Fibroblast of the conjunctiva (primary cell): ENCODE measurements at places on chromosomes 1 and 21.

GRCh38 chr1:54360165-54361005 lies 45.8 kb downstream of the SSBP3 start:
- no peak for DNase-seq

DNA sequence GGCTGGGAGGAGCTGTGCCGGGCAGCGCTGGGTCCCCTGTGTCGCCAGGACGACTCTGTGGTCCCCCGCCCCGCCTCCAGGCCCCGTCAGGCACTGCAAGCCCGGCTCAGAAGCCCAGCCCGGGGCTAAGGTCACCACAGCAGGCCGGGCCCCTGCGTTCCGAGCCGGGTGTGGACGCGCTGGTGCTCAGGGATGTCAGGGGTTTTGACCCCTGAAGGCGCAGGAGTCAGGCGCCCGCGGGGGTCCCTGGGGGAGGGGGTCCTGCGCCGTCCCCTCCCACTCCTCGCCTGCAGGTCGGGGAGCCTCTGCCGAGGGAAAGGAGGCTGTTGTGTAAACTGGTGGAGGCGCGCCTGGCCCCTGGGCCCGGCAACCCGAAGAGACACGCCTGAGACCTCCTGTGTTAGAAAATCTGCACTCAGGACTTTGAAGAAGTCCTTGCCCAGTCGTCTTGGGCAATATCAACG lies 23.7 kb upstream of the TMEM54 start:
- DNase-seq, result no peak

GRCh38 chr1:66265796-66266195 lies 268.2 kb upstream of the SGIP1 start:
- DNase-seq, result no peak

DNA sequence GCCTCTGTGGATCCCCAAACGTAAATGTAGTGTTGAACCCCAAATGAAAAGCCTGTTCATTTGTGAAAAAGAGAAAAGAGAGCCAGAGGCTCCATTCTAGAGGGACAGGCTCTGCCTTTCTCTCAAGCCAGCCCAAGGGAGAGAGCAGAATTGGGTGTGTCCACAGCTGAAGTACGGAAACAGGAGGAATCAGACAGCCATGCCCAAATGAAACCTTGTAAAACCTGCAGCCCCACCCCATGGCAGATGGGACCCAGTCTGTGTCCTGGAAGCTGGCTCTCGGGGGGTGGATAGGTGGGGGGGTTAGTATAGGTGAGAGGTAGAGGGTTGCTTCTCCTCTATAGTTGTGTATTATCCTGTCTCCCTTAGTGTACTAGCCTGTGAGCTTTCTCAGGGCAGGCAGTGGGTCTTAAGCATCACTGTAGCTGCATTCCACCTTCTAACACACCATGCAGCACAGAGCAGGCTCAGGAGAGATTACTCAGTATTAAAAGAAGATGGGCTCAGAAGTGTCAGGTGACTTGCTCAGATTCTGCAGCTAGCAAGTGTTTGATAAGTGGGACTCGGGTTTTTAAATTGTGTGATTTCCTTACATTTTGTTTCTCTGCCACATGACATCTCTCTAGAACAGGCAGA lies 67.4 kb upstream of the SIPA1L2 start:
- DNase-seq, result no peak

DNA sequence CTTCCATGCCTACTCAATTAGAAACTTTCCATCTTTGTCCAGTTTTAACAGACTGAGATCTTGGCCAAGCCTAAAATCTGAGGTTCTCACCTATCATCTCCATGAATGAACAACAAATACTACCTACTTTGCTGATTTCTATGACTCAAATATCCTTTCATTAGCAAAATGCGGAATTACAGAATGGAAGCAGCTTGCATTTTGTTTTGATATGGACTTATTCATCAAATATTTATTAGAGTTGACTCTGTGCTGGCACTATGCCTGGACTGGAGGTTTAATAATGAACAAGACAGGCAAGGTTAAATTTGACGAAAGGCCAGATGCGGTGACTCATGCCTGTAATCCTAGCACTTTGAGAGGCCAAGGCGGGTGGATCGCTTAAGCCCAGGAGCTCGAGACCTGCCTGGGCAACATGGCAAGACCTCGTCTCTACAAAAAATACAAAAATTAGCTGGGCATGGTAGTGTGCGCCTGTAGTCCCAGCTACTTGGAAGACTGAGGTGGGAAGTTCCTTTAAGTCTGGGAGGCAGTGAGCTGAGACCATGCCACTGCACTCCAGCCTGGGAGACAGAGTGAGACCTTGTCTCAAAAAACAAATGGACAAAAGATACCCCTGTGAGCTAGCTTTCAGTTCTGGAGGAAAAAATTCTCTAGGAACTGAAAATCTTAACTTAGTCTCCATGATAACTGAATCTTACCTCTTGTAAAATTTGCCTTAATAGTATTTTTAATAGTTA lies 29.4 kb upstream of the SOD1 start:
- peak; percentile 90 for DNase-seq

DNA sequence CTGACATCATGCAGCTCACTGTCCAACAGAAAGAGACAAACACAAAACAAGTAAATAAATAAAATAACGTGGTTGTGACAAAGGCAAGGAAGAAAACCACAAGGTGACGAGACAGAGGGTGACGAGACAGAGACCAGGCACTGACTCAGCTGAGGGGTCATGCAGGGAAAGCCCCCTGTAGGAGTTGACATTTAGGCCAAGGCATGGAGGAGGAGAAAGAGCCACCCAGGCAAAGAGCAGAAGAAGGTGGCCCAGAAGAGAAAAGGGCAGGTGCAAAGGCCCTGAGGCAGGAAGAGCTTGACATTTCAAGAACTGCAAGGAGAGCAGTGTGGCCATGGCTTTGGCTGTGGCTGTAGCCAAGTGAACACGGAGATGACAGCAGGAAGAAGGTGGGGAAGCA lies 65.1 kb upstream of the ID3 start:
- DNase-seq, result no peak

DNA sequence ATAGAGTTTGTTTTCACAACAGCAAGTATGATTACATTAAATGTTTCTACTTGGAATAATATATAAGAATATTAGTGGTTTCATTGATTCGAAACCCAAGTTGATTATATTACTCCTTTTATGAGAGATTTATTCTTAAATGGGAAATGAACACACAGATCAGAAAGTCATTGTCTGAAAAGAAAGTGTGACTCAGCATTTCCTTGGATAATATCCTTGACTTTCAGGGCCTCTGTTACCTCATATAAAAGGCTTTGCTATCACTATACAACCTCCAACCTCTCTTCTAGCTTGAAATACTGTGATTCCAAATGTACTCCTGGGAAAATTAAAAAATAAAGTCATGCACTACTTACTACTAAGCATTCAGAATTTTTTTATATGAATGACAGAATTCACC lies 295.3 kb upstream of the LYPLAL1 start:
- DNase-seq, result no peak

- no peak for DNase-seq
These were observed 3.2 kb upstream of the LAPTM5 start for GRCh38 chr1:30760596-30761324.

GRCh38 chr1:77400781-77401180 lies 119.0 kb downstream of the AK5 start:
- no peak for DNase-seq
